ENCODE measurements at places on chromosomes 2 and 18. TPM values are rescaled to one million over a fixed set of nuclear protein-coding genes. Genes with fewer than 3 reads are reported as not detected.

DNA sequence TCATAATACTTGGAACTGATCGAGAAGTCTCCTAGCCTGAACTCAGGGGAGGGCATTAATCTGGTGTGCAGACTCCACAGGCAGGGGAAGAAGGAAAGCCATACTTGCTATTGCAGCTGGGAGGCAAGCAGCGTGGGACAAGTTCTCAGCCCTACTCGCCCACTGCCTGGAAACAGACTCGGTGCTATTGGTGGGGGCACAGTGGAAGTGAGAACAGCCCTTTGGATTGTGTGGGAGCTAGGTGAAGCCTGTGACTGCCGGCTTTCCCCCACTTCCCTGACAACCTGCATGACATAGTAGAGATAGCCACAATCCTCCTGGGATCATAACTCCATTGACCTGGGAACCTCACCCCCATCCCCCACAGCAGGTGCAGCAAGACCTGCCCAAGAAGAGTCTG is 301.3 kb downstream of the RIT2 start:
- DNase-seq, result no peak

GRCh38 chr2:130997198-130997597 is 96.1 kb downstream of the FAM168B start:
- no peak for DNase-seq

DNA sequence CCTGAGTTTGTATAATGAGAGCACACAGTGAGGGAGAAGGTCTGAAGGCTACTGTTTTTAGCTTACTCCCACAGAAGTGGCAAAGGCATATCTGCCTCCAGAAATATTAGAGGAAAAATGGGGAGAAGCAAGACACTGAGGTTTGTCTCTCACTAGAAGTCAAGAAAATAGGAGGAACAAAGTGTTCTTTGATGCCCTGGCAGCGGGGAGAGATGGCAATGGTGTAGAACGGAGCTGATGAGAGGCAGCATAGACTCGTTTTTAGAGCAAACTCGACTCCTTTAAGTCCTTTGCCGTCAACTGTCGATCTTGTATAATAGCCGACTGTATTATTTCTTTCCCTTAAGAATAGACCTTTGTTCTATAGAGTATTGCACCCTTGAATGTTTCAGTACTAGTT is 73.8 kb downstream of the ANKRD44 start:
- DNase-seq, result no peak

GRCh38 chr2:124343827-124344498 is 318.9 kb downstream of the CNTNAP5 start:
- no peak for DNase-seq

- DNase-seq, result no peak
These were observed 185.6 kb upstream of the HNRNPA3 start for GRCh38 chr2:177026956-177027355.

GRCh38 chr2:196176142-196176738 is 4.9 kb upstream of the STK17B start:
- peak; percentile 23 for DNase-seq

- DNase-seq, result no peak
These were observed 61.6 kb downstream of the MYT1L start for GRCh38 chr2:2269426-2269825.

GRCh38 chr18:24187049-24187448 is 48.2 kb downstream of the CABYR start:
- no peak for DNase-seq

DNA sequence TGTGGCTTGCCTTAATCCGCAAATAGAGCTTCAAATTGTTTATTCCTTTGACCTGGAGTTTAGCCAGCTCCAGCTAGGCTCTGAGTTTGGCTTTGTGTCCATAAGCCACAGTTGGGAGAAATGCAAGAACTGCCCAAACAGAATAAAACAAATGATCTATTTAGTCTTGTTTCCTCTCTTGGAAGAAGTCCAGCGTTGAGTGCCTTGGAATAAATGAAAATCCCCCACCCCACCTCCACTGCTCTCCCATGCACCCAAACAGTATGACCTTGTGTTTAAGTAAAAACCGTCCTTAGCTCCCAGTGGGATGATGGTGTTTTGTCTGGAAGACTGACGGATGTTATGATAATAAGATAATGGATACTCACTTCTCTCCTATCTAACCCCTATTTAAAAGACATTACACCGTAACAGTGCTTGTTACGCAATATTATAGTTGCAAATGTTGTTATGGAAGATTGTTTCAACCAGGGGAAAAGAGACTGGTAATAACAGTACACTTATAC is 3.2 kb upstream of the SERPINE2 start:
- no peak for DNase-seq

DNA sequence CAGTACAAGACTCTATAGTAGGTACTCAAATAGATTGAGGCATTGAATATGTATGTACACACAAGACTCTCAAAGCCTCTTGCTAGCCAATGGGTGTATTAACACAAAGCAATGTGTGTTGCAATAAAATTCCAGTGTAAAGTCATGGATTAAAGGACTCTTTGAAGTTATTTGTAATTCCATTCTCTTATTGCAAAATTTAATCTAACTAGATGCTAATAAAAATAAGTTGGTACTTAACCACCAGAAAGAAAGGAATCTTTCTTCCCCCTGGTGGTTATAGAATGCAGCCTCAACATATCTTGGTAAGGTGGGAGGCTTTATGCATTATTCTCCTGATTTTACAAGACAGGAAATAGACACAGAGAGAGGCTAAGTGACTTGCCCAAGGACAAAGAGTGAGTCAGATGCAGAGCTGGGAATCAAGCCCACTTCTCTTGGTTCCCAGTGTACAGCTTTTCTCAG is 18.0 kb downstream of the LRP1B start:
- DNase-seq, result no peak

DNA sequence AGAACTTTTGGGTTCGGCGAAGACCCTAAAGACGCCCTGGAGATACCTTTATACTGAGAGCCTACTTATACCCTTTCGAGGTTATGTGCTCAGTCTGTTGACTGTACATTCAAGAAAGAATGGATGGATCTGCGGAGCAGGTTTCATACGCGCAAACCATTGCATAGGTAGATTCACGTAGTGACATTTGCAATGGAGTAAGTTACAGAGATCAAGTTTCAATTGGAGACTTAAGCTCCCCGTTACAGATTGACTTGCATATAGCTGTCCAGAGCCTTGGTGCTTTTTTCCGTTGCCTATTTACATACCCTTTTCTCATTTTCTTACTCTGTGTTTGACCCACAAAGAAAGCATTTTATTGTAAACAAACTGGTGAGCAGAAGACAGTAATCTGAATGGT is 923 bp downstream of the PSMD1 start:
- no peak for DNase-seq

- DNase-seq, result peak; percentile 41
These were observed 8.1 kb downstream of the SP9 start for GRCh38 chr2:174342686-174343342.

The SLC4A3 gene
- 3.3 TPM for polyA plus RNA-seq

The LRATD1 gene
- 67.3 TPM for polyA plus RNA-seq

The SERPINB3 gene
- not detected for polyA plus RNA-seq

The LYPD6 gene
- 5.4 TPM for polyA plus RNA-seq

The IL18R1 gene
- 6.9 TPM for polyA plus RNA-seq

The BCL11A gene
- 28.2 TPM for polyA plus RNA-seq

The CFAP221 gene
- 28.5 TPM for polyA plus RNA-seq
